Activated T-helper 17 cell treated with anti-CD3 and anti-CD28 coated beads, Interleukin-2, amount 50 U/mL, for 72 hours (primary cell): ENCODE measurements at places on chromosomes 1 and 21.
A peak's percentile ranks its signal among the peaks of the same experiment; 100 is the strongest.

- no peak for ATAC-seq
Observed at GRCh38 chr1:6858596-6858995, 73.3 kb downstream of the CAMTA1 start.

GRCh38 chr1:59574085-59574484 lies 240.7 kb upstream of the HOOK1 start:
- ATAC-seq = no peak

DNA sequence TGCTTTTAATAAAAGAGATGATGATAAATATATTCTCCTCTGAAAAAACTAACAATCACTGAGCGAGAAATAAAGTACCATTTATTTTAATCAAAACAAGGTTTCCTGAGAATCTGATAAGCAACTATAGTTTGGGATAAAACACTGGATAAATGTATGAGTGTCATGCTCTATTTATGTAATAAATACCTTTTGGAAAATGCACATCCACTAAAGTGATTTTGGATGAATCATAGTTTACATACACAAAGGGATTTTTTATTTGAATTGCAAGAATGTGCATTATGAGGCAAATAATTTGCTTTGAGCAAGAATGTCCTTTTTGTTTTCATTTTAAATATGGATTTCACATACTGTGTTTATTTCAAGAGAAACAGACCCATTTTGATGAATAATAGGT lies 1483.5 kb downstream of the MRPL39 start:
- no peak for ATAC-seq

- ATAC-seq = no peak
Observed at GRCh38 chr1:107536266-107536665, 395.4 kb downstream of the NTNG1 start.

DNA sequence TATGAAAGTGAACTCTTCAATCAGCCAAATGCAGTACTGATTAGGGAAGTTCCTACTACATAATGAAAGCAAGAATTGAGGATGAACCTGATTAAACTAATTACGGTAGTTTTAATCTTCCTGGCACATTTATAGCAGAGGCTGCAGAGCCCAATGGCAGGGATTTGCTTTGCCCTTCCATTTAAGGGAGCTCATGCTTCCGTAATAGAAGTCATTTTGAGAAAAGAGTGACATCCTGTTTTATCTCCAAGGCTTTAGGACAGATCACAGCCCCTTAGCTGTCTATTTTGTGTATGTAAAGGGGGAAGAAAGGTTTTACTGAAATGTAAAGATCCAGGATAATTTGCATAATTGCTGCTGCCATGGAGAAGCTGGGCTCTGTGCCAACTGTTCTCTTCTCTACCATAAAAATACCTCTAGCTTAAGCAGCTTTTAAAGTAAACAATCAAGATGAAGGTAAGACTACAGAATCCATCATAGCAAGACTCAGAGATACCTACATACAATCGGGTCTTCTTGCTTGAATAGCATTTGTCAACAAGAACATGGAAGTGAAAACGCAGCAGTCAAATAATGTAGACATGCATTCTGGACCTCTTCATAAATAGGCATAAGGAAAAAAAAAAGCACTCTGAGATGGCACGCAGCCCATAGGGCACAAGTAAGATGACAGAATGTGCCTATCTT lies 62.5 kb downstream of the ASH1L start:
- peak; percentile 64 for ATAC-seq

GRCh38 chr1:173954179-173954578 lies 37.1 kb upstream of the SERPINC1 start:
- ATAC-seq = peak; percentile 84

GRCh38 chr1:201265756-201266155 lies 17.6 kb upstream of the PKP1 start:
- no peak for ATAC-seq

- ATAC-seq = no peak
Observed at GRCh38 chr1:228020686-228021354, 14.0 kb downstream of the WNT3A start.

DNA sequence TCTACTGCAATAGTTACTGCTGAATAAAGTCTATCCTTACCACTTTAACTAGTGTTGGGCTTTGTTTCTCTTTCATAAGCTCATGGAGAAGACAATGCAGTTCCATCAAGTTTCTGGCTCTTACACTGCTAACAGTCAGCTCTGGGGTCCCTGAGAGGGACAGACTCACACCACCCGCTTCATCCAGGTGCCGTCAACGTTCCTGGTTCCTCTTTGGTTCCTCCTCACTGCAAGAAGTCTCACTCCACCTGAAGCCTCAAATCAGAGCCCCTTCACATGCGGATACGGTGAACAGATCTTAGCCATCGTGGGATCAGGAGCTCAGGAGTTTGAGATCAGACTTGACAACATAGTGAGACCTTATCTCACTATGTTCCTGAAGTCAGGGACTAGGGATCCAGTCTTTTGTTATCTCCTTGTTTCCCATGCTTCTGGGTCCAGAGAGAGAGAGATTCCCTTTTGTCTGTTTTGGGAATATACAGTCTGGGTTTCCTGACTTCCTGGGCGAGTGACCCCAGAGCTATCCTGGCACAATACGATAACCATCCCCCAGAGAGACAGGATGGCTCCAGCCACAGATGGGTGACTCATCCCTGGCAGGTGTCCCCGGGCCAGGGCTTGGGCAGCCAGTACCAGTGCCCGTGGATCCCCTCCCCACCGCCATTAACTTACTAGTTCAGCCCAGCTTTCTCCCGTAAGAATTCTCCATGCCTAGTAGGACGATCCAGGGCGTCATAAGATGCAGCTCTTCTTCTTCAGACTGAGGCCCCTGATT lies 14.3 kb upstream of the PCP4 start:
- no peak for ATAC-seq

DNA sequence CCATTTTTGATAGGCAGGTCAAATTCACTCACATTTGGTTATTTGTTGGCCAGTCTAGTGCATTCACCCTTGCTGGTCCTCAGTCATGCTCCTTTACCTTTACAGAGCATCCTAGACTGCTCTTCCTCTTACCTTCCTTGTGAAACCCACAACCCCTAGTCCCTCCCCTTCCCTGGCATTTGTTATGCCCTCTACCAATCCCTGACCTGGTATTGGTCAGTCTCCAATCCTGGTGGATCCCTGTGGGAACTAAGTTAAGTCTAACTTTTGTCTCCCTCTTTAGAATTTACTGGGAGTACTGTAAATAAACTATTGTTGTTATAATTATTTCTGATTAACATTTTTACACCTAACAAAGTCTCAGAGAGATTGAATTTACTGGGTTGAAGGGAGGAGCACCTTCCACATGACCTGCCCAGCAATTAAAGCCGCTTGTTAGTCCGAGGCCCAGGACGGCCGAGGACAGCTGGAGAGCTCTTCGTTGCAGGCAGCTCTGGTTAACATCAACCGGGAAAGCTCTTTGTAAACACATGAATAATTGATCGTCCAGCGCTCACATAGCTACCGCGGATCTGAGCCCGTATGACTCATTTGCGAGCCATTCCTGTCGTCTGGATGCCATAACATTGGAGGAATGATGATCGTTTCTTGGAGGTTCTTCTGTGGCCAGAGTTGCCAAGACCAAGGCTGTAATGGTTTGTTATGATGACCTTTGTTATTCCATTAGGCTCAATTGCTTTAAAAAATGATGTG lies 31.9 kb downstream of the MTARC1 start:
- ATAC-seq = no peak

DNA sequence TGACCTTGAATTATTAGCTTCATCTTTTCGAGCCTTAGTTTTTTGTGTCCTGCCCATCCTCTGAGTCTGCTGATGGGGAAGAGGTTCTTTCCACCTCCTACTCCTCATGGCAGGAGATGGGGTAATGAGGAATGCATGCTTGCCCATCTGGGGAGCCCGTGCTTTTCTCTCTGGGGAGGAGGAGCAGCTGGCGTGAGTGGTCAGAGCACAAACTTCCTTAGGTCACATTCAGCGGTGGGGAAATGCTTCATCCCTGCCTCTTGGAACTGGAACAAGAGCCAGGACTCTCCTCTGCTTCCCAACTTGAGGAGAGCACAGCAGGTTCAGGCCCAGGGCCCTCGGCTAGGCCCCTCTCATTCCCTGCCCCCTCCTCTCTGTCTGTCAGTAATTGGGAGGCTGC lies 155.0 kb downstream of the PCNX2 start:
- no peak for ATAC-seq

DNA sequence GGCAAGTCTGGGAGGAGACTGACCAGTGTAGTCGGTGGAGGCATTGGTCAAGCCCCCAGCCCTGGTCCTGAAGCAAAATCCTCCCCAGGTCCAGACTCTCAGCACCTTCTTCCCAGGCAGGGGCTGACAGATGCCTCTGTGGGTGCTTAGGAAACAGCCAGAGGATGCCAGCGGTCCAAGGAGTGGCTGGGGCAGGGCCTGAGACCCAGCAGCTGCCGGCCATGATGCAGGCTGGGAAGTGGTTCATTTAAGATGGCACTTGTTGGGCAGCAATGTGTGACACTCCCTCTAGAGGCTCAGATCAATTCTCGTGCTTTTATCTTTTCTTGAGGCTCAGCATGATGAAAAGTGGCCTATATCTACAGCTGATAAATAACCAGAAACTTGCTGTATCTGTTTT lies 165.0 kb upstream of the VAMP3 start:
- ATAC-seq = no peak
